Left lung (tissue), 14 donors: ENCODE measurements at places on chromosomes 5 and 9.

- DNase-seq = no peak
Measured at GRCh38 chr5:158458086-158458485, 599.1 kb upstream of the CLINT1 start.

DNA sequence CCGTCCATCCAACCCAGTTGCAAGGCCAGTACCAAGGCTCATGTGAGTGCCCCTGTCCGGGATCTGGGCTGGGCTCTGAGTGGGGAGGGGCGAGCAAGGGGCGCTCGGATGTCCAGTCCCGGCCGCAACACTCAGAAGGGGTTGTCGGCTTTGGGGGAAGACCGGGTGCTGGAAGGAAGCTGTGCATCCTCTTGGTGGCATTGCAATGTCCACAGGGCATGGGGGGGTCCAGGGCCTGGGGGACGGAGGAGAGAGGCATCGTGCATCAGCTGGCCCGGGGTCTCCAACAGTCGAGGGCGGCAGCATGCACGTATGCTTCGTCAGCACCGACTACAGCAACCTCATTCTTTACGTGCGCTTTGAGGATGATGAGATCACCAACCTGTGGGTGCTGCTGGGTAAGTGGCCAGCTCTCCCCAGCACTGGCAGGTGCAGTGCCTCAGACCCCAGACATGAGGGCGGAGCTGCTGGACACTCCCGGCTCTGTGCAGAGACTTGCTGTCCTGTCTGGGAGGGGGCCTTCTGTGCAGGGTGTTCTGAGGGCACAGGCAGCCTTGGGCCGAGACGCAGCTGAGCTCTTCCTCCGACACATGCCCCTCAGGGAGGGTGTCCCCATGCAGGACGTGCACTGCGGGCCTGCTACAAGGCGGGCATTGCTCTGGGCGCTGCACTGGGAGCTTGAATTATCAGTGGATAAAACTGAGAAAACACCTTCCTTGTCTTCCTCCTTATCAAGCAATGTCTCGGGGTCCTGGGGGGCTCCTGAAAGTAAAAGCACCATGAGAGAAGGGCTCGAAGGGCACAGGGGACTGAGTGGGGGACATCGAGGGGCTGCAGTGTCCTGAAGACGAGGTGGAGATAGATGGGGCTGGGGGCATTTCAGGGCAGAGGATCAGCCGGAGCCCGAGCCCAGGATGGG is 22.5 kb downstream of the GLT6D1 start:
- no peak for DNase-seq

- DNase-seq = peak; percentile 67
Measured at GRCh38 chr5:156326718-156327259, at the start of gene SGCD. SGCD (plus strand) TSS chr5:156327164.

GRCh38 chr5:133612249-133612860 is at the start of gene FSTL4:
FSTL4 (minus strand) TSS chr5:133612541.
- no peak for DNase-seq

GRCh38 chr5:141875795-141876627 is 2.2 kb downstream of the PCDH1 start:
- DNase-seq = peak; percentile 59

DNA sequence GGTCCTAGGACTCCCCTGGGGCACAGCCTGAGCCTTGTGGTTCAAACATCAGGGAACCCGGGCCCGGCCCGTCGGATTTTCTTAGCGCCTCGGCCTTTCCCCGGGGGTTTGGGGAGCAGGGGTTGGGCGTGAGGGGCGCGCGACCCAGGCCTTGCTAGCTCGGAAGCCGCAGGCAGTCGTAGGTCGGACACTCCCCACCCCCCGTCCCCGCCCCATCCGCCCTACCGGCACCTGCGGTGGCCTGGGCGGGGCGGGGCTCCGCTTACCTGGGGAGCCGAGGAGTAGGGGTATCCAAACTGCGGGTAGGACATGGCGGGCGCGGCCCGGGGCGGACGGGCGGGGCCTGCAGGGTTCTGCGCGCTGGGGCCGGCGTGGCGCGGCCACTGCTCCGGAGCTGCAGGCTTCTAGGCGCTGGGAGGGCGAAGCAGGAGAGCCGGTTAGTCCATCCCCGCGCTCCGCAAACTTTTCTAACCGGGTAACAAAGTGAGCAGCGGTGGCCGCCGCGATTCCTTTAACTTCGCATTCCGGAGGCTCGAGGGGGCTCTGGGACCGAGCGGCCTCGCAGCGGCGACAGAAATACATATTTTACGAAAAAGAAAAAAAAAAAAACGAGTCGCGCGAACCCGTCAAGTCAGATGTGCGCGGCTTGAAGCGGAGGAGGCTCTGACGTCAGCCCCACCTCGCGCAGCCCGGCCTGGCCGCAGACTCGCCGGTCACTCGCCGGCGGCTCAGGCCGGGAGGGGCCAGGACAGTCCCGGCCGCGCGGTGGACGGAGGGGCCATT is at the start of gene IRX4:
TSS of gene IRX4 (minus strand) at position 589 of the 783 bp plus-strand sequence. CDS start at position 311, 278 bp downstream.
- peak; percentile 16 for DNase-seq

DNA sequence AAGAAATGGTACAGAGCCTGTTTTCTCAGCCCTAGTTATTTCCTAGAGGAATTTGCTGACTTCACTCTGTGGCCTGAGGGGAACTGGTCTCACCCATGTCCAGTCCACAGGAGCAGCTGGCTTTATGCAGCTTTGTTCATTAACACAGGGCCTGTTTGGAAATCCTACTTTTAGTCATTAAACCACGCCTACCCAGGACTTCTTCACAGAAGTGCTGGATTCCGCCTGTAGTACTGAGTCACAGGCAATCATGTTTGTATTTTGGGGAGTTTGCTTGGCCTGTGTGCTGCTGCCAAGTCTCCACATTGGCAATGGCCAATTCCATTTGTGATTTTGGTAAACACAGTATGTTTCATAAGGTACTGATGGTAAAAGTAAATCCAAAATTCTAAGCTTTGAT is 52.8 kb downstream of the CTNND2 start:
- no peak for DNase-seq

GRCh38 chr5:149426931-149427330 is 47.8 kb upstream of the IL17B start:
- no peak for DNase-seq

DNA sequence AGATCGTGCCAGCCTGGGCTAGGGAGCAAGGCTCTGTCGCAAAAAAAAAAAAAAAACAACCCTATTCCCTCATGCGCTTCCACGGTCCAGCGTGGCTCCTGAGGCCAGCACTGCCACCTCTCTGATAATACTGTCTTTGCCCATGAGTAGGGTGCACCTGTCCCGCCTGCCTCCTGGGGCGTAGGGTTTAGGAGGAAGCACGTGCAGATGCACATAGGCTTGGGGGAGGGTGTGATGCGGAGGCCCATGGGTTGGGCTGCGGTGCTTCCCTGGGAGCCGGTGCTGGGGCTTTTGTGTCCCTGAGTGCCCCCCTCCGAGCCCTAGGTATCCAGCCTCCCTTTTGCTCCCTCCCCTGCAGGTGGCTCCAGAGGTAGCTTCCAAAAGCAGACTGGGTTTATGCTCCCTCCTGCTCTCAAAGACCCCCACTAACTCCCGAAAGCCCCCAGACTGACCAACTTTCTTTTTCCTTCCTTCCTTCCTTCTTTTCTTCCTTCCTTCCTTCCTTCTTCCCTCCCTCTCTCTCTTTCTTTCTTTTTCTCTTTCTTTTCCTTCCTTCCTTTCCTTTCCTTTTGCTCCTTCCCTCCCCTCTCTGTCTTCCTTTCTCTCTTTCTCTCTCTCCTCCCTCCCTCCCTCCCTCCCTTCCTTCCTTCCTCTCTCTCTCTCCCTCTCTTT is 12.8 kb downstream of the FGFR4 start:
- no peak for DNase-seq

DNA sequence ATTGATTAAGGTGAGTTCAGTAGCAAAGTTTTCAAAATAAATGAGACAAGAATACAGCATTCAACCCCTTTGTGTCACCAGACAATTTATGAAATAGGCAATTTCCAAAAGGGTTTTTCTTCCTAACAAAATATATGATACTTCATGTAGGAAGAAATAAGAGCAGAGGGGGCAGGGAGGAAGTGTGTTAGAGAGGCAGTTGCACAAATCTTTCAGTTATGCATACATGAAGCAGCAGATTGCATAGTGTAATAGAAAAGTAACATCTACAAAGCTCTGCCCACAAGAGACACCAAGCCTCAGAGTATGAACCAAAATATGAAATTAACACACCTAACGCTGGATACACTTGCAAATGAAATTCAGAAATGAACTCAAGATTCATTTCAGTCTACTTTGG is 157.0 kb downstream of the DENND1A start:
- no peak for DNase-seq

DNA sequence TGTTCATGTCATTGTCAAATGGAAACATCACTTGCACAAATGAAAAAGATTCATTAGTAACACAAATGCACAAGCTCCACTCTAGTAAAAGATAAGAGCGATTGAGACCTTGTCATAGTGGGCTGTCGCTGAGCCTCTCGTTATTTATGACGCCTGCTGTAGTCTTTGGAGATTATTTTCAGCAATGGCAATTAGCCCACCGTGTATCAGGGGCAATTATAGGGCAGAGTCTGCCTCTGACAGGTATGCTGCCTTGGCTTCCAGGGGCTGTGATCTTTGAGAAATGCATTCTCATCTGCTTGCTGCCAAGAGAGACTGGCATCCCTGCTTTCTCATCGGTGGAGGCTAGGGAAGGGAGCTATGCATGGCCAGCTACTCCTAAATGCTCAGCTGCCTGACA is 426.8 kb upstream of the CLINT1 start:
- no peak for DNase-seq

- DNase-seq = no peak
Measured at GRCh38 chr5:429453-430188, 13.4 kb upstream of the EXOC3 start.

GRCh38 chr5:112005623-112005930 is 248.6 kb upstream of the NREP start:
- DNase-seq = no peak

DNA sequence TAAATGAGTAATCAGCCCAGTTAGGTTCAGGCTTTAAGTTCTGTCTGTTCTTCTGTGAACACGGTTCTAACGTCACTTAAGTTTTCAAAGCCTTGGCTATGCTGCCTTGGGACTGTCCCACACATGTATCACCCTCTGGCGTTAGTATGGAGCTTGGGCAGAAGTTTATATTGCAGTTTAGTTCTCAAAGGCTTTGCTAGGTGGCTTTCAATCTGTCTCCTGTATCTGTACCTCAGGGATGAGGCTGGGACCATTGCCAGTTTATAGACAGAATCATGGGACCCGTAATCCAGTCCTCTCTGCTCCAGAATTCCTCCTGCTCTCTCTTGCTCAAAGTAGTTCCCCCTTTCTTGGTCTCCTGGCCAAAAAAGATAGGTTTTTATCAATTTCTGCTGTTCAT is 12.1 kb downstream of the C9orf40 start:
- DNase-seq = no peak

DNA sequence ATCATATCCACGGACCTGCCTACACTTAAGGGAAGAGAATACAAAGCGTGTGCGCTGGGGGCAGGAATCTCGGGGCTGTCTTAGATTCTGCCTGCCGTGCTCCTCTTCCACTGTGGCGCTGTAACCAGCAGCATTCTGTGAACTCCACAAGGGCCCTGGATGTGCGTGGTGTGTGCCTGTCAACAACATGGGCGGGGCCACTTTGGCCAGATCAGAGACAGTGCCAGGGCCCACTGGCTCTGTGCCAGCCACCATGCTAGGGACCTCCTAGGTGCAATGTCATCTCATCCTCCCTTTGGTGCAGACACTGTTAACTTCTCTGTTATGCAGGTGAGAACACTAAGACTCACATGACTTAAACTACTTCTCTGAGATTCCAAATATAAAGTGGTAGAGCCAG is 113.7 kb downstream of the COL23A1 start:
- no peak for DNase-seq

DNA sequence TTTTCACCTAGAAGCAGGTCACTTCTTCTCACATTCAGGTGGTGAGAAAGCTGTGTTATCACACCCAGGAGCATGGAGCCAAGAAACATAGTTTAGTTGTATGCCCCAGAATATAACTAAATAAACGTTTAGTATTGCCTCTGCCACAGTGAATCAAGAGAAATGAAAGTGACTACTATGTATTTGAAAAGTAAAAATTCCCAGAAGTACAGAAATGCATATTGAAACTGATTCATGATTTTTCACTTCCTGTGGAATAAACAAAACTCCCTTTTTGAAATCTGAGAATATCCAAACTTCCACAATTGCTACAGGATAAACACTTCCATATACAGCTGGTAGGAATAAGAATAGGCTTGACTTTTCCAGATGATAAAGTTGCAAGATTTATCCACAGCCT is 15.3 kb upstream of the NINJ1 start:
- DNase-seq = no peak
